Effector CD4-positive, alpha-beta T cell (primary cell): ENCODE measurements at places on chromosomes 16 and 17.

GRCh38 chr17:37116671-37117185 is 168.0 kb downstream of the AATF start:
- no peak for DNase-seq

DNA sequence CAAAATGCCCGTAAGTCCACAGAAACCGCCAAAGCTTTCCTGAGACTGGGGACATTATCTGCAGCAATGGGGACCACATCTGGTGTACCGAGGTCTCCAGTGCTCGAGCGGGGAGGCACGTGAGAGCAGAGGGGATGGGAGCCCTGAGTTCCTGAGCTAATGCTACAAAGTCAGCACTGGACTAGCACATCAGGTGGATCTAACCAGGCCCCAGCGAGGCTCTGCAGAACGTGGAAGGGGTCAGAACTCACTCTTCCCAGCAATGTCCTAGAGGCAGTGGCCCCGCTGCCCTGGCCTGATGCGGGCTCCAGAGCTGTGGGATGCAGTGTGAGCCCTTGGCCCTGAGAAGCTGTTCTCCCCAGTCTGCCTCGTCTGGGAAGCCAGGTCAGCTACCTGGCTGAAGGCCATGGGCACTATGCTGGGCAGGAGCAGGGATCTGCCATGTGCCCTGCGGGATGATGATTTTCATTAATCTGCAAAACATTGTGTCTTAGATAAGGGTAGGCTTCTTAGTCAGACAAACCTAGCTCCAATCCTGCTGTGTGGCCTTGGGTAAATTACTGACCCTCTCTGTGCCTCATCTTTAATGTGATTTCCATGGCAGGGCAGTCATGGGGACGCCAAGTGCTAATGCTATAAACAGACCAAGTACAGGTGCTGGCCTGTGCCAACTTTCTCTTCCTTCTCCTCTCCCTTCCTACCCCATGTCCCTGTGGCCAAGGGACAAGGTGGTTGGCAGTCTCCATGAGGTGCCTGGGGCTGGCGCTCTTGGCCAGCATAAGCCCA is 40.1 kb upstream of the SLC38A10 start:
- DNase-seq: no peak

DNA sequence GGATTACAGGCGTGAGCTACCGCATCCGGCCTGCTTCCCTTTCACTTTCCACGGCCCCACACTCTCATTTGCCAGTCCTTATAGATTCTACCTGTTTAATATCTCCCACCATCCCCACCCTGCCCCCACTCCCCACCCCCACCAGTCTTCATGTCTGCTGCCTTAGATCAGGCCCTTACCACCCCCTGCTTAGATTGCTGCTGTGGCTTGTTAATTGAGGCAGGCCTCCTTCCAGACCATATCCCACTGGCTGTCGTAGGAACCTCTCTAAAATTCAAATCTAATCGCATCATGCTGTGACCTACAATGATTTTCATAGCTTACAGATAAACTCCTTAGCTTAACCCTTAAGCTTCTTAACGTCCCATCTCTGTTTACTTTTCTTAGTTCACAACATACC is 4.9 kb downstream of the IQCK start:
- no peak for DNase-seq

GRCh38 chr16:25037632-25038031 is 22.5 kb upstream of the ARHGAP17 start:
- no peak for DNase-seq
